ENCODE measurements at places on chromosomes 2 and 18.

- DNase-seq, result no peak
Observed at GRCh38 chr2:18368008-18368407, 192.4 kb downstream of the RDH14 start.

- DNase-seq, result no peak
Observed at GRCh38 chr18:35143622-35144596, 96.9 kb upstream of the ZNF397 start.

DNA sequence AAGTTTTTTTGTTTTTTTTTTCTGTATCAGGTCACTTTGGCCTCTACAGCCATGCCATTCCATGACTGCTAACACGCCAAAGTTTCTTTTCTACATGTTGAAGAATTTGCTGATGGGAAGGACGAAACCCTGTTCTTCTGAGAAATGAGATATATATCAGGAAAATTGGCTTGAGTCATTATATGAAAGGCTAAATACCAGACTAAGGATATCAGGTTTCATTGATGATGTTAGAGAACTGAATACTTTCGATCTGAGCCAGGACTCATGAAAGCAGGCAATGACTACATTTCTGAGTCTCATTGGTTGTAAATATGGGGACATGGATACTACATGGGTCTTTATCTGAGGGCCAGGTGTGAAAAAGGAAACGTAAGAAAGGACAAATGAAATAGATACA, 181.4 kb downstream of the OSR1 start:
- DNase-seq, result no peak

DNA sequence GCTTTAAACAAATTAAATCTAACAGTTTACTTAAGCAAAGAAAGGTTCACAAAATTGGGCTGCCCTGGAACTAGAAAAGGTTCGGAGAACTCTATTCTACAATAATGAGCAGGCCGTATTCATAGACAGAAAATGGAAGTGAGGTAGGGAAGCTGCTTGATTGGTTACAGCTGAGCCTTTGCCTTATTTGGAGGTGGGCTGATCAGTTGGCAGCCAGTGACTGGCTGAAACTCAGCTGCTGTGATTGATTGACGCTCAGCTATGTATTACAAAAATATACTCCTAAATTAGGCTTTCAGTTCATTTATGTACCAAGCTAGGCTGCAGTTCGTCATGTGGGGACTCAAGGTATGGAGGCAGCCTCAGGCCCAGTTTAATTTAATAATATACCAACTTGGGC, 42.3 kb upstream of the TTR start:
- no peak for DNase-seq

GRCh38 chr2:236334122-236334876, 70.1 kb upstream of the ASB18 start:
- no peak for DNase-seq

All from T-helper 22 cell (primary cell).